Activated CD8-positive, alpha-beta memory T cell treated with anti-CD3 and anti-CD28 coated beads for 24 hours (primary cell): ENCODE measurements at places on chromosomes 16 and 17.
A peak's percentile ranks its signal among the peaks of the same experiment; 100 is the strongest.

GRCh38 chr17:58384897-58385296, 32.4 kb downstream of the RNF43 start:
- no peak for DNase-seq

DNA sequence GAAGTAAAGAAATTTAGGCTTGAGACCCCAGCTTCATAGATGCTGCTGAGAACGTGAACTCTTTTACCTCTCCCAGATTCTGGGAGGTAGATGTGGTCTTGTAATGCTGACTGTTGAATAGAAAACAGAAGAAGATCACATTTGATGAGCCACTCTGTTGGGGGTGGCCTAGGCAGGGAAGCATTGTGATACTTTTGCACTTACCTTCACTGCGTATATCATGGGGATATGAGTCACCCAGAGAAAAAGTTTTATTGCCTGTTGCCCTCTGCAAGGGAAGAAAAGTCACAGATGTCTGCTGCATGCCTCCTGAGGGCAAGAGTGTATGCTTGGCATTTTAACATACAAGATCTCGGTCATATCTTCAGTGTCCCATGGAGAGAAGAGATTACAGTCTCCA, 365.4 kb downstream of the SNX29 start:
- no peak for DNase-seq

DNA sequence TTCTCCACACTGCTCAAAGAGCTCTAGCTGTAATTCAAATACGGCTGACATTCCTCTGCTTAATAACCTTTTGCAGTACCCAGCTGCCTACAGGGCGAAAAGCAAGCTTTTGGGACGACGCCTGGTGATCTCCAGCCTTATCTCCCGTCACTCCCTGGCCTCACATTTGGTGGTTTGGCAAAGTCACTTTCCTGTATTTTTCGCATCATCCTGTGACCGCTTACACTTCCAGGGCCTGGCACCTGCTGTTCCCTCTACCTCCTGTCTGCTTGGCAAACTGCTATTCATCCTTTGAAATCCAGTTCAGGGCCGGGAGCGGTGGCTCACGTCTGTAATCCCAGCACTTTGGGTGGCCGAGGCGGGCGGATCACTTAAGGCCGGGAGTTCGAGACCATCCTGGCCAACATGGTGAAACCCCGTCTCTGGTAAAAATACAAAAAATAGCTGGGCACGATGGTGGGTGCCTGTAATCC, 2.7 kb upstream of the BHLHA9 start:
- DNase-seq, result peak; percentile 67

GRCh38 chr16:71426069-71426879, 15.6 kb downstream of the TLE7 start:
- peak; percentile 81 for DNase-seq

GRCh38 chr17:35238821-35239220, 4.1 kb upstream of the SLFN5 start:
- DNase-seq, result no peak

DNA sequence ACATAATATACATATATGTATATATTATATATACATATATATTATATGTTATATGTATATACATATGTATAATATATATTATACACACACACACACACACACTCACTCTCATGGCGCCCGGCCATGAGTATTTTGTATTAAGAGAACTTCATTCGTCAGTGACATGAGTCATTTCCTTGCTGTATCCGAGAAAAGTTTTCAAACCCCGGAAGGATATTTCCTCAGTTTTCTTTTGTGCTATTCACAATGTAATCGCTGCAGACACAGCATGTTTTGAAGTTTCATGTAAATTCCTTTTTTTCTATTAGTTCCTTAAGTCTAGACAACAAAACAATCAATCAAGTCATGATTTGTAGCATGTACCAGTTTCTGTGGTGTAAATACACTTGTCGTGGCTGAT, 33.3 kb downstream of the OR1D5 start:
- DNase-seq, result no peak

DNA sequence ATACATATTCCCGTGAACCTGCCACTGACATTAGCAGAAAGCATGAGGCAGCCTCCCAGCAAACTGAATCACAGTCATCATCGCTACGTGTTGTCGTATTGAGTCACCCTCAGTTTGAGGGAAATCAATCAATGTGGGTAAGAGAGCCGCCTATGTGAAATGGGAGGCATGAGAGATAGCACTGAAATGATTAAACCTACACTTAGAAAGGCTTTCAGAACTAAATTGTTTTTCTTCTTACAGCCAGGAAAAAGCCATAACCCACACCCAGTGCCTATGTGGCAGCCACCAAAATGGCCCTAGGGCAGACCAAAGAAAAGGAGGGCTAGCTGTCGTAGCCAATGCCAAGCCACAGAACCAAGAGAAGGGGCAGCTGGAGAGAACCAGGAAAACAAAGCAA, 90.5 kb downstream of the ADAMTS18 start:
- no peak for DNase-seq
